ENCODE measurements at places on chromosomes 7 and 10.

- DNase-seq, result no peak
Measured at GRCh38 chr10:75980419-75981002, 549.1 kb downstream of the LRMDA start.

DNA sequence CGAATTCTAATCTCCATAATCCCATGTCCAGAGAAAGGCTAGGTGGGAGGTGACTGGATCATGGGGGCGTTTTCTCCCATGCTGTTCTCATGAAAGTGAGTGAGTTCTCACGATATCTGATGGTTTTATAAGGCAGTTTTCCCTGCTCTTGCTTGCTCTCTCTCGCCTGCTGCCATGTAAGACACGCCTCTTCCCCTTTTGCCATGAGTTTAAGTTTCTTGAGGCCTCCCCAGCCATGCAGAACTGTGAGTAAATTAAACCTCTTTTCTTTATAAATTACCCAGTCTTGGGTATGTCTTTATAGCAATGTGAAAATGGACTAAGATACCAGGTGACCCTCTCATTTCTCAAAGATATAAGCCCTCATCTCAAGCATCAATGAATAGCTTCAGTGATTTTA is 1.1 kb upstream of the ACTA2 start:
- DNase-seq, result no peak

DNA sequence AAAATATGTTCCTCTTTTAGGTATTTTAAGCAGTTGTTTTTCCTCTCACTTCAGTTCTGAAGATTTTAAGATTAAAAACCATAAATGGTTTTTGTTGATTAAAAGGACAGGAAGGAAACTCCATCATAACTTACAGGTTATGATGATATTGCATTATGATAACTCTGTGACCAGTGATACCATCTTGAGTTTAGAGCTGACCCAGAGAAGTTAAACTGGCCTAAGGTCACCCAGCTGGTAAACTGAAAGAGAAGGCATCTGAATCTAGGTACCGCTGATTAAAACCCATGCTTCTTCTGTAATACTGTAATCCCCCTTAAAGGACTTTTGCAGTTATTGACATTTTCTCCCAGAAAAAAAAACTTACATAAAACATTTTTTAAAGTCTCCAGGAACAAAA is 29.6 kb downstream of the LOXL4 start:
- no peak for DNase-seq

DNA sequence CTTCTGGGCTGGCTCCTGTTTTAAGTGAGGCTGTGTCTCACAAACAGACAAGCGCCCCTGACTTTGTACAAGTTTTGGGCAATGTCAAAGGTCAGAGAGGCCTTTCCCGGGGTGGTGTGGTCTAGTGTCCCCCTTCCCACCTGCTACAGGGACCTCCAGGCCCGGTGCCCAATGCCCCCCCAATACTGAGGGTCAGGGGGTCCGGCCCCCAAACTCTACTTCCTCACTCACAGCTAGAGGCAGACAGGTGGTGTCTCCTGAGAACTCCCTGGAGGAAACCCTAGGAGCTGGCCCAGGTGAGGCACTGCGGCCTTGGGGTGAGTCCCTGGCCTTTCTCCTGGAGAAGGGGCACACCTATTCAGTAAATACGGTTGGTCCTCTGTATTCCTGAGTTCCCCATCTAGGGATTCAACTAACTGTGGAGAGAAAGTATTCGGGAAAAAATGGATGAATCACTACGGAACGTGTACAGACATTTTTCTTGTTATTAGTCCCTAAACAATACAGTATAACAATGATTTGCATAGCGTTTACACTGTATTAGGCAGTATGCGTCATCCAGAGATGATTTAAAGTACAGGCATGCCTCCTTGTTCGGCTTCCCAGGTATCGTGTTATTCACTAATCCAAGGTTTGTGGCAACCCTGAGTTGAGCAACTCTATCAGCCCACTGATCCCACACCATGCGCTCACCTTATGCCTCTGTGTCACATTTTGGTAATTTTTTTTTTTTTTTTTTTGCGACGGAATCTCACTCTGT is 308.1 kb downstream of the WDR37 start:
- no peak for DNase-seq

DNA sequence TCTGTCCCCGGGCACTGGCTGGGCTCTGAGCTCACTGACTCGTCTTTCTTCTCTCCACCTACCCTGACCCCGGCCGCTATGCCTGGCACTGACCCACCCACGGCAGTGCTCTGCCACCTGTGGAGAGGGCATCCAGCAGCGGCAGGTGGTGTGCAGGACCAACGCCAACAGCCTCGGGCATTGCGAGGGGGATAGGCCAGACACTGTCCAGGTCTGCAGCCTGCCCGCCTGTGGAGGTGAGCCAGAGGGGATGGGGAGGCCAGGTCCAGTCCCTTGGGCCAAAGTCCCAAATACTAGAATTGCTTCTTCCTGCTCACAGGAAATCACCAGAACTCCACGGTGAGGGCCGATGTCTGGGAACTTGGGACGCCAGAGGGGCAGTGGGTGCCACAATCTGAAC is 27.3 kb downstream of the TBATA start:
- no peak for DNase-seq

DNA sequence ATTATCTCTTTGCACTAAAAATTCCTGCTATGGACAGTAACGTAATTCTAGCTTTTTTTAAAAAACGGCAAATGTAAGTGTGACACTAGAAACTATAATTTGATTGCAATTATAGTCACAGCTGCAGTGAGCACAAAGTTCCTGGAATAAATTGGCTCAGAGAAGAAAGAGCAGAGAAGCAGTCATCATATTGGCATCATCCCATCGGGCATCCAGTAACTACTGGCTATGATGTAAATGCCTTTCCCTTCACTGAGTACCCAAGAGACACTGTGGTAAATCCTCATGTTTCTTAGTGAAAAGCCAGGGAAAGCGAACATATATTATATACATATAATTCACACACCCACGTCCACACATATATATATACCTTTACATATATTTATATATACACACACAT is 43.6 kb downstream of the PIP4K2A start:
- DNase-seq, result no peak

- no peak for DNase-seq
Measured at GRCh38 chr7:7996568-7996967, 28.0 kb downstream of the GLCCI1 start.

- DNase-seq, result no peak
Measured at GRCh38 chr10:95400787-95401186, 110.0 kb upstream of the PDLIM1 start.

DNA sequence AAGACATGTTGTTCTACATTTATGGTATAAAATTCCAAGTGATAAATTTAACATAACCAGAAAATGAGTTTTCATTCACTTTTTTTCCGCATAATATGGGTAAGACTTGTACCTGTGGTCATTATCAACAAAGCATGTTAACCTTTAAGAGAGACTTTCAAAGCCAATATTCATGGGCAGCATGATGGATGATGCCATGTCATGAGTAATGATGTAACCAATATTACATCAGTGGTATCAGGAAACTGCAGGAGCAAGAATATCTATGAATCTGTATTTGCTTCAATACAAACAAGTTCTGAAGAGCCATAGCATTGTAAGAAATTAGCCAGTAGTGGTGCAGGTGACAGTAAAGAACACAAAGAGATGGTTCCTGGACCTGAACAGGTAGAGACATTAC is 126.9 kb downstream of the C1GALT1 start:
- DNase-seq, result no peak

DNA sequence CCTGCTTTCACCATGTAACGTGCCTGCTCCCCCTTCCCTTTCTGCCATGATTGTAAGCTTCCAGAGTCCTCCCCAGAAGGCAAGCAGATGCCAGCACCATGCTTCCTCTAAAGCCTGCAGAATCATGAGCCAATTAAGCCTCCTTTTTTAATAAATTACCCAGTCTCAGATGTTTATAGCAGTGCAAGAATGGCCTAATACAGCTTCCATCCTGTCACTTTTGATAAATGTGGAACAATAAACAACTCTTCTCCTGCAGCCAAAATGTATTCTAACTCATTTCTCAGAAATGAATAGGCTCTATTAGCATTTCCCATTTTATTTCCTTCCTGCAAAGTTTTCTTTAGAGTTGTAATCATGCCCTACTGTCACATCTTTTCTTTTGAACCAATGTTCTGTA is 43.4 kb downstream of the C7orf25 start:
- no peak for DNase-seq

DNA sequence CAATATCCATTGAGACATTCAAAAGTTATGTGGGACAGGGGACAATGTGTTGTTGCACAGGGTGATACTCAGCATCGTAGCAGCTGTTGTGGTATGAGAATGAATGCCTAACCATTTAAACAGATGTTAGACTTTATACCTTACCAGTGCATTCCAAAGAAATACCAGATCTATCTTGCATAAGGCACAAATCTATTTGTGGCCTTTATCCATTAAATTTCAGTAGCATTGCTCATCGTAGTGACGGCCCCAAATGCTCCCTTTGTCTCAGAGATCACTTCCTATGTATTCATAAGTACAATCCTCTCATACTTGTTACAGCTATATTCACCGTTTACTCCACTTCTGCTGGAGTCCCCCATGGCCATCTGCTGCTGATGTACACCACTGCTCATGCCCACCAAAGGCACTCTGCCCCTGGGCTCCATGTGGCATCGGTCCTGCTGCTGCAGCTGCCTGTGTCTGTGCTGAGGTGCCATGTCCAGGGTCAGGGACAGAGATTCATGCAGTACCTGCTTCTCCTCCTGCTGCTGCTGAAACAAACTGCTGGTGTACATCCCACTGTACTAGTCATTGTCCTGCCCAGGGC is 96.3 kb downstream of the CPED1 start:
- peak; percentile 24 for DNase-seq

GRCh38 chr7:47581438-47581803 is 490 bp downstream of the TNS3 start:
- DNase-seq, result no peak

DNA sequence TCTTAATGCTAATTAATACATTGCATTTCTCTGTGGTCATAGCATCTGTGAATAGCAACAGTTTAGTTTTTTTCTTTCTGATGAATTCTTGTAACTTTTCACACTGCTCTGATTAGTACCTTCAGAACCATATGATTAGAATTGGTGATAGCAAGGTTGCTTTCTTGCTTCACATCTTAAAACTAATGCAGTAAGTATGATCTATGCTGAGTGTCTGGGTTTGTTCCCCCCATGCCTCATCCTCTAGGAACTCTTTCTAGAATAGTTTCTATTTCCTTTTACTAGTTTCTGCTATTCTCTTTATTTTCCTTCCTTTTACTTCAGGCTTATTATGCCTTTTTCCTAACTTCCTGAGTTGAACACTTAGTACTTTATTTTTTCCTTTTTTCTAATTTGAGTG is 32.4 kb downstream of the TES start:
- DNase-seq, result no peak

- no peak for DNase-seq
Measured at GRCh38 chr7:138328215-138328614, 131.8 kb upstream of the TRIM24 start.

DNA sequence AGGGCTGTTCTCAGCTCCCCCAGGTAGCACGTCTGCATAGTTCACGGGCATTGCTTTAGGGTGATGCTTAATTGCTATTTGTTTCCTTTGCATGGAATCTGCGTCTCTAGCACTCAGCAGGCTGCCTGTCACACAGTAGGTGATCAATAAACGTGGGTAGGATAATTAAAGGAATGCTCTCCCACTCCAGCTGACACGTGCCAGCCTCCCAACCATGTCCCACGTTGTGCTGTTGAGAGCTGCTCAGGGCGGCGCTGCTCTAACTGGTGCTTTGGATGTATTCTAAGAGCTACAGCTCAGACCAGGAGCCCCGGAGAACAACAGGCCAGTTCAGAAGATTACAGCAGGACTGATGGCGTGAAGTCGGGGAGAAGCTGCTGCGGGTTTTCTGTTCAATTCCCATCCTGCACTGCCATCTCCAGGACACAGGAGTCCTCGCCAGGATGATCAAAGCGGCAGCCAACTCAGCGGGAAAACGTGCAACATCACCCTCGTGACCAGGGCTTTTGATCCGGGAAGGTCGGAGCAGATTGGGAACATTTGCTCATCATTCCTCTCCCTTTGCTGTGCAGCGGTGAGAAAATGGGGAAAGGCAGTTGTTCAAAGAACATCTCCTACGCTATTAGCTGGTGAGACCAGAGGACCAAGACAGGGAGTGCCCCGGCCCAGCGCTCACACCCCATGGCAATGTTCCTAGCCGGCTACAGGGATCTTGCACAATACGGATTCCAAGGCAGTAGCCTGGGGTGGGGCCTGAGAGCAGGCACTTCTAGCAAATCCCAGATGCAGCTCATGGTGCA is 50.5 kb upstream of the FOXK1 start:
- DNase-seq, result peak; percentile 77

GRCh38 chr10:22682237-22683139 is 31.9 kb downstream of the PIP4K2A start:
- no peak for DNase-seq

DNA sequence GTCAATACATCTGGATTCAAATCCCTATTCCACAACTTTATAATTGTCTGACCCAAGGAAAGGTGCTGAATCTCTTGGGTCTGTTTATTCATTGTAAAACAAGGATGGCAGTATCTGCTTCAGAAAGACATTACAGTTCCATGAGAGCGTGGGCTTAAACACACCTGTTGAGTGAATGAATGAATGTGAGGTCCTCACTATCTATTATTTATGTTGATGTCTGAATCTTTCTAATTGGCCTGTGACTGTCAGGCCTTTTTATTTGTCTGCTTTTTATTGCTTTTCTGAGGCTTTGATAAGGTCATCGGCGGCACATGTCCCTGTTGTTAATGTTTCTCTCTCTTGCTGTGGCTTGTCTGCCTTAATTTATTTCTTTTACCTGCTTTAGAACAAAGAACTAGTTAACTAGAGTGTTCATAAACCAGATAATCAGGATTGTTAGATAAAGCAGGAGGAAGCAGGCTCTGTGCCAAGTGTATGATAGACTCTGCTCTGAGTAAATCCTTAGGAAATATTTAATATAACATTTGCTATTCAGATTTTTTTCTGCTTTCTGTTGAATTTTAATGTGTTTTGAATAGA is 42.3 kb upstream of the CYCS start:
- no peak for DNase-seq

DNA sequence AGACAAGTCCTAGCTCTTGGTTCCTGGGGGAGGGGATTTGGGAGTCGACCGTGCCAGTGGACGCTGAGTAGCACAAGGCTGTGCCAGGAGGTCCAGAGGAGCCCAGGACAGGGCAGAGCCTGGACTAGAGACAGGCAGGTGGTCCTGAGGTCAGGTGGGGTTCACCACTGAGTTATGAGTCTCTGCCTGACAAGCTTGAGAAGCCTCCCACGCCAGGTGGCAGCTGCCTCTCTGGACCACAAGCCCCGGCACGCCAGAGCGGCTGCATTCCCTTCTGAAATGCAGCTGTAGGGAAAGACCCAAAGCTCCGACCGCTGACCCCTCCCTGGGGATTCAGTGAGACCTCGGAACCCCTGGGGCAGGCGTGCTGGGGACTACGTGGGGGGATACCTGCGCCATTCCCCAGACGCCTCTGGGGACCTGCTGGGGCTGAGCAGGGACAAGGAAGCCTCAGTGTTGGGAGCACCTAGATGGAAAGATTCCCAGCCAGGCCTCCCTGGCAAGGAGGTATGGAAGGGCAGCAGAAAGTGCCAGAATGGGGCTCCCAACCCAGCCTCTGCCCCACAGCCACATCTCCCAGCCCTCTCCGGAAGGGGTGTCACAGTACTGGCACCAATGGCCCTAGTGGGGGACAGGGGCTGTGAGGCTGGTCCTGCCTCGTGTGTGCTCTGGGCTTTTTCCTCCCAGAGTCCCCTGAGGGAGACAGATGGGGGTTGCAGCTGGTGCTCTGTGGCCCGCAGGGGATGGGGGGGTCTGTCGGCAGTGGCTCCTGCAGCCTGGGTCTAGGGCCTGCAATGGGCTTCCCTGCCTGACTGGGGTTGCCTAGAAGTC is 29.0 kb downstream of the PDGFA start:
- DNase-seq, result no peak

All from T1000 (cell line).